ENCODE measurements at places on chromosomes 13 and 19.

- DNase-seq = no peak
Measured at GRCh38 chr13:29581666-29582065, 13.8 kb downstream of the SLC7A1 start.

DNA sequence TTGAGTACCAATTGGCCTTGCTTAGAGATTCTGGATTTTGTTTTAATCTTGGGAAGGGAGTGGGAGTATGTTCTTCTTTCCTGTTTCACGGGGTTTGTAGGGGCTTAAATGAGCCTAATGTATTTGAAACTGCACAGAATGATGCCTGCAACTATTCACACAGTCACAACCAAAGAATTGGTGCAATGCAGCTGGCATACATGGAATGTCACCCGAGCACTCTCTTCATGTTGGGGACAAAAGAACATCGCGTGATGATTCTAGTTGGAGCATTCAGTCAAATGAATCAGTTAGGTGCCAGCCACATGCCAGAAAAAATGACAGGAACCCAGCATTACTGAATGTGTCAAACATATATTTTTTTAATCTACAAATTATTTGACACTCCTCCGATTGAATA is 22.1 kb downstream of the STARD13 start:
- no peak for DNase-seq

DNA sequence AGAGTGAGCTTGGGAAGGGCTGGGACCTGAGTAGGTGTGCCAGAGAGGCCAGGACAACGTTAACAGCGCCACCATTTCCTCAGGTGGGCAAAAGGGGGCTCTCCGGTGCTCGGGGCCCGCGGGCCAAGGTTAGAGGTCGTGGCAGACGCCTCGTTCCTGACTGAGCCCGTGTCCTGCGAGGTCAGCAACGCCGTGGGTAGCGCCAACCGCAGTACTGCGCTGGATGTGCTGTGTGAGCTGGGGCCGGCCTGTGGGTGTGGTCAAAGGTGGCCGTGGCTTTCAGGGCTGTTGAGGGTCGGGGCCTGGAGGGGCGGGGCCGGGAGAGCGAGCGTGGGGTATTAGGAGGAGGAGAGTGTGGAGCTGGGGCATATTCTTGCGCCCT is 3.7 kb downstream of the KIRREL2 start:
- DNase-seq = no peak

GRCh38 chr19:43467730-43468129 is 2.3 kb upstream of the LYPD3 start:
- DNase-seq = no peak

DNA sequence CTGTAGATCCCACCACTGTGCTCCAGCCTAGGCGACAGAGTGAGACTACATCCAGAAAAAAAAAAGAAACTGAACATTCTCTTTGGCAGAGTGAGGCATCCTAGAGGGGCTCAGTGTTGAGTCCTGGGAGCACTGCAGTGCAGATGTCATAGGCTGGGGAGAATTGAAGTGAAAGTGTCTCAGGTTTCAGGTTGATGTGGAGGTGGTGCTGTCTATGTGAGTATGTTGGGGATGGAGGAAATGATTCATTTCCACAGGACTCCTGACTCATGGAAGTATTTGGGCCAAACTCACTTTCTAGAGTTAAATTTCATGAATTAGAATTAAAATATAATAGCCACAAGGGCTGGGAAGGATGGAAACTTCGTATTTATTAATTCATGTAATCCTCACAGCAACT is 134.4 kb upstream of the TSC22D1 start:
- DNase-seq = peak; percentile 64

DNA sequence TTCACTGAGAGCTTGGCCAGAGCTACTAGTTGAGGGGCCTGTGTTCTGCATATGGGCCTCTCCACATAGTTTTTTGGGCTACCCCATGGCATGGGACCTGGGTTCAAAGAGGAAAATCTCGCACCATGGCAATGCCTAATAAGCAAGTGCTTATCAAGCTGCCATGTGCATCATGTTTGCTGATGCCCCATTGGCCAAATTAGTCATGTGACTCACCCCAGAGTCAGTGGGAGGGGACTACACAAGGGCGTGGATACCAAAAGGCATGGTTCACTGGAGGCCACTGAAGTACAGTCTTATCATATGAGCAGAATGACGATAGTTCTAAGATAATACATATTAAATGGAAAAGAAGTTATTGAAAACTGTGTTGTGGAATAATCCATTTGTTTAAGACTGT is 214.8 kb downstream of the LMO7 start:
- no peak for DNase-seq

Data from hepatic stellate cell (primary cell).